Cardiac fibroblast (primary cell): ENCODE measurements at places on chromosomes 6 and 20.

DNA sequence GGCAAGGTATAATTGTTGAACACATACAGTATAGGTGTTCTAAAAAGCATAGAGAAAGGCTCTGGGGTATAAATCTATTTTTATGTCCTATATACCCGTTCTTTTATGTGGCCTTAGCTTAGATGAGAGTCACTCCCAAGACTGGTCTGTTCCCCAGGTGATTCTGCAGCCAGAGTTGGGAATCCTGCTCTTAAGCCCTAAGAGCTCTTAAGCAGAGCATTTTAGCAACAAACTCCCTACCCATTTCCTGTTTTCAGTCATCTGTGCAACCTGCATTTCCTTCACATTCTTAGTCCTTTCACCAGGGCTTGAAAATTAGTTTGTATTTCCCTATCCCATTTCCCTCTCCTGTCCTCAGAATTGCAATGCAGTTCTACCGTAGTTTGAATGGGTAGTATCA lies 166.1 kb downstream of the HS3ST5 start:
- DNase-seq: no peak

- DNase-seq: no peak
Observed at GRCh38 chr6:111777357-111777756, 95.9 kb downstream of the FYN start.

DNA sequence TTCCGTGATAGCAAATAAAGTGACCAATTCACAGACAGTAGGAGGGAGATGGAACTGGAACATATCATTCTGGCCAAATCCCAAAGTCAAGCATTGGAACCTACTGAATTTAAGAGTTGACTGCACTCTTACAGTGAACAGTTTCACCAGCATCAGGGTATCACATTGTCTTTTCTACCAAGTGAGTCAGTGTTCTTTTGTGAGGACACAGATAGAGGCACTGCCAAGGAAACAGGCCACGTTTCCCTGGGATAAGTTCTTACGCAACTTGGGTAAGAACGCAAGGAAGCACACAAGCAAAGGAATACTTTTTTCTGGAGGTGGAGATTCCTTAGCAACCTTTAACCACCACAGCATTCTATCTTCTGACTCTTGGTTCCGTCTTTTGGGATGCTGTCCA lies 28.6 kb upstream of the ENPP5 start:
- DNase-seq: peak; percentile 90

DNA sequence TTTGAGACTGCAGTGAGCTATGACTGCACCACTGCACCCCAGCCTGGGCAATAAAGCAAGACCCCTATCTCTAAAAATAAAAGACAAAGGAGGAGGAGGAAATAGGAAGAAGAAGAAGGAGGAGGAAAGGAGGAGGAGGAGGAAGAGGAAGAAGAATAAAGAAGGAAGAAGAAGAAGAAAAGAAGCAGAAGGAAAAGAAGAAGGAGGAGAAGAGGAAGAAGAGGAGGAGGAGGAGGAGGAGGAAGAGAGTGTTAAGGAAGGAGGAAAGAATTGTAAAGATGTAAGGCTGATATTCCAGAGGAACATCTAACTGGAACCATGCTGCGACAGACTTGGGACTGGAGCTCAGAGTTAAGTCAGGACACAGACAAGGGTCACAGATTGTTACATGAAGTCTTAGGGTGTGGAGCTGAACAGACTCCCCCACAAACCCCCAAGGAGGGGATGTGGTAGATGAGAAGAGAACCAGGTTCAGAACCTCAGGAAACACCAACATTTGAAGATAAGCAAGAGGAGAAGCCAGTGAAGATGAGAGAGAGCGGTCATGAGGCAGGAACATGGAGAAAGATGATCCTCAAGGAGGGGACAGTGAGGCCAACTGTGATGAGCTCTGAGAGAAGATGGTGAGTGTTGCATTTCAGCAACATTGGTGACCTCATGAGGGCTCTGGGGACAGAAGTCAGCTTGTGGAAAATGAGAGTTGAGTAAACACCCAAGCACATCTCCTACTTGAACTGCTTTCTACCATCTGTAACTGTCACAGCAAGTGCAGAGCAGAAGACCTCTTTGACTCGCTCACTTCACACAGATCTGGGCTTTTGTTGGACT lies 118.2 kb downstream of the CD164 start:
- DNase-seq: no peak

DNA sequence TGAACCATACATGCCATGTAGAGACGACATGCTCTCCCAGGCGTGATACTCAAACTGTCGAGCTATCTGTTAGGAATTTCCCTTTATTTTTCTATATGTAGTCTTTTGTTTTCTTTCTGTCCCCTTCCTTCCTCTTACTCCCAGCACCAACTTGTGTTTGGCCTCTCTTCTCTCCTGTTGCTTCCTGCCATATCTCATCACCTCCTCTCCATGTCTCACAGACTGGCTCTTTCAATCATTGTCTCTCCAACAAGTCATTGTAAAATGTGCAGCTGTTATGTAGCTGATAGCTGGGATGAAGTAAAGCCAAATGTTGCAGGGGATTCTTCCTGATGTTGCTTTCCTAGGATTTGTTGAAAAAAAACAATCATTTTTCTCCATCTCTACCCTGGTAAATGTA lies 234.5 kb downstream of the TMEM242 start:
- no peak for DNase-seq

DNA sequence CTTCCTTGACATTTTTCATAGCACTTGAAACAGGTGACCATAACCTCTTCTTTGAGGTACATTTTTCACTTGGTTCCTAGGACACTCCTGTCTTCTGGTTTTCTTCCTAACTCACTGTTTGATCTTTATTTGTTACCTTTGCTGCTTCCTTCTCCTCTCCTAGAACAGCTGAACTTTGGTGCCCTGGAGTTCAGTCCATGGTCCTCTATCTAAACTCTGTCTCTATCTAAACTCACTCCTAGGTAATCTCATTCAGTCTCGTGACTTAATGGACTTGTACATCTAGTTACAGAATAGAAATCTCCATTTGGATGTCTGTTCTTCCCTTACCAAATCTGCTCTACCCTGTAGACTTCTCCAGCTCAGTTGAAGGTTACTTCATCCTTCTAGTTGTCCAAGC lies 73.7 kb downstream of the SHPRH start:
- DNase-seq: no peak

DNA sequence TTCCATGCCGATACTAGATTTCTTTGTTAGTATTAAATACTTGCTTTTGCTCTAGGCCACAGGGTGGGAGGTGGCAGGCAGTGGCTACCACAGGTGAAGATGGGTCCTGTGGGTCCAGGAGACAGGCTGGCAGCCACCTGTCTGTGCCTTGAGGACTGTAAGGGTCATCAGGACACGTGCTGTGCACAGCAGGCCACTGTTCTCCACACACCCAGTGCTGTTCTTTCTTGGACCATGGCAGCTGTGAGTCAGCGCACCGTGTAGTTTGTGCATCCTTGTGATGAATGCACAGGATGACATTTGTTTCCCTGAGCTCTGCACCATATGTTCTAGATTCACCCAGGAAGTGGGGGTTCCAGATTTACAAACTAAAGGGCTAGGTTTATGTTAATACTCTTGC lies 317.0 kb downstream of the ZFAND3 start:
- DNase-seq: peak; percentile 29

DNA sequence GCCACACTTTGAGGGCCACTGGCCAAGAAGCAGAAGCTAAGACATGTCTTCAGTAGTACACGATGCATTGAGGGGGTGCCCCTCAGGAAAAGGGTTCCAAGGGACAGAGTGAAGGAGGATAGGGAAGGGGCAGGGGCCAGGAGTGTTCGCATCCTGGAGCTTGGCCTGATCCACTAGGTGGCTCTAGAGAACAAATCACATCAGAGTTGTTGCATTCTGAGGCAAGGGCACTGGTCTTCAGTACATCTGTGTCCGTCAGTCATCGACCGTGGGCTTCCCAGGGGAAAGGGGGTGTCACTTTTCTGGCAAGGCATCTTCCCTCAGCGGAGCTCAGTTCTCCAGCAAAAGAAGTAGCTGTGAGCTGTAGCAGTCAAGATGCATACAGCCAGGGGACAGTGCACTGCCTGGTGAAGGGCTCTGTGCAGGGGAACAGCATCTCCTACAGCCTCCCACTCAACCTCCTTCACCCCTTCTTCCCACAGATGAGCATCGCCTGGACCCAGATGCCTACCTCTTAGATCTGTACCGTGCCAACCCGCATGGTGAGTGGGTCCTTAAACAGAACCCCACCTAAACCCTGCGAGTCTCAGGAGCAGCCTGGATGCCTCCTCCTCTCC lies 47.8 kb downstream of the ARHGAP40 start:
- DNase-seq: peak; percentile 39

DNA sequence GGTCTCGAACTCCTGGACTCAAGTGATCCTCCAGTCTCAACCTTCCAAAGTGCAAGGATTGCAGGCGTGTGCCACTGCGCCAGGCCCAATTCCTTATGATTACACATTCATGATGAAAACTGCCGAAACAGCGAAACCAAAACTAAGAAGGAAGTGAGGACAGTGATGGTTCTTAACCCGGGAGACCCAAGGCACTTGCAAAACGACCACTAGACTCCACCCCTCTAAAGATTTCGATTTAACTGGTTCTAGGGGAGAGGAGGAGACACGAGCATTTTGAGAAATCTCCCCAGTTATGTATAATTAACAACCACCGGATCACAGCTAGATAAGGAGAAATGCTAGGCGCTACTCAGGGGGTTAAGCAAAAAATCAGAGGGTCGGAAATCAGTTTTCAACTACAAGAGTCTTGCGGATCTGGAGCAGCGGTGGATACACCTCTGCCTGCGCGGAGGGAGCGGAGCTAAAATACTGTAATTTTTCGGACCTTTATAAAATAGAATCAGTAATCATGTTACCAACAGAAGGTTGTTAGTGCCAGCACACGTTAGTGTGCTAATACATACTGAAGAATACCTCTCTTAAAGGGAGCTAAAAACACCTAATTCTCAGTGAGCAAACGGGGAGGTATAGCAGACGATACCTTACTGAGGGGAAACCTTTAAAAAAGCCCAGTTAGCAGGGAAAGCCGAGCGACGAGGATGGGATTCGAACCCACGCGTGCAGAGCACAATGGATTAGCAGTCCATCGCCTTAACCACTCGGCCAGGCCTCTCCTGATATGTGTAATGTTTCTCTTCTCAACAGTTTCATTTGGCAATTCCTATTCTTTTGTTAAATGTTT lies 60.0 kb upstream of the BTN3A2 start:
- peak; percentile 94 for DNase-seq

GRCh38 chr20:47810116-47810677 lies 24.9 kb upstream of the SULF2 start:
- no peak for DNase-seq

DNA sequence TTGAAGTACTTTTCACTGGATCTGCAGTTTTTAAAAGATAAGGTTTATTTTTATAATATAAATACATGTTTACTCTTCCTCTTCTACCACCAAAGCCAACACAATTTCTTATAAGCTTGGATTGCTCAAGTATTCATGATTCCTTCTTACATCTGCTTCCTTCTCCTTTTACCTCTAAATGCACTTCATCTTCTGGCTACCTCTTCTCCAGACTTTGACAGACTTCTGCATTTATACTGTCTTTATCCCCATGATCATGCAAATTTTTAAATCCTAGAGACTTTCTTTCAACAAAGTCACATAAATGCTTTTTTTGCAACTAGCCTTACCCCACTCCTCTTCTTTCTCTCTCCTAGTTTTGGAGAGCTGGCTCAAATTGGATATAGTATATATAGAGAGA lies 142.9 kb downstream of the TFAP2B start:
- DNase-seq: no peak
